ENCODE measurements at places on chromosomes 3 and 15. TPM values are rescaled to one million over a fixed set of nuclear protein-coding genes. Genes with fewer than 3 reads are reported as not detected.
A peak's percentile ranks its signal among the peaks of the same experiment; 100 is the strongest.

- H3K27me3 ChIP-seq = no peaks in the 10 kb centered on the region
- H3K4me1 ChIP-seq = peaks cover 27% of the 10 kb centered on the region
- no peaks in the 10 kb centered on the region for H3K36me3 ChIP-seq
- H3K4me3 ChIP-seq = no peak overlapping the region
- H3K27ac ChIP-seq = no peak overlapping the region
Observed at GRCh38 chr15:60914360-60914759, 314.7 kb downstream of the RORA start.

GRCh38 chr3:195696632-195697278 lies 24.0 kb upstream of the MUC20 start:
- peaks cover 41% of the 10 kb centered on the region for H3K36me3 ChIP-seq
- no peak overlapping the region for H3K27ac ChIP-seq
- H3K4me1 ChIP-seq = no peaks in the 10 kb centered on the region
- H3K27me3 ChIP-seq = no peaks in the 10 kb centered on the region

DNA sequence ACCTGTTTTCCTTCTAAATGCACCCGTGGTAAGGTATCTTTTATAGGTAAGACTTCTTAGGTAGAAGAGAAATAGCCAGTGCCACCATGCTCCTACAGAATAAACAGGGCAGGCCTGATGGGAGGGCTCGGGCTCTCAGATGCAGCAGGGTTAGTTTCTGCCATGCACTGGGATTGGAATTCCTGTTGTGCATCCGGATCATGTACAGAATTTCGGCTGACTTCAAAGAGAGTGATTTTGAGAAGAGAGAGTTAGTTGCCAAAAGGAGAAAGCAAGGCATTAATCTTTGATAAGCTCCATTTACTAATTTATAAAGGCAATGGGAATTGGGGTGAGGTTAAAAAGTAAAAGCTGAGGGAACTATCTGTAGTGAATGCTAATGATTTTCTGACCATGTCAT lies 211.2 kb downstream of the WDR72 start:
- H3K4me1 ChIP-seq = peaks cover 3% of the 10 kb centered on the region
- H3K27me3 ChIP-seq = no peaks in the 10 kb centered on the region
- no peak overlapping the region for H3K27ac ChIP-seq
- no peak overlapping the region for H3K4me3 ChIP-seq
- no peak for DNase-seq
- H3K36me3 ChIP-seq = no peaks in the 10 kb centered on the region

GRCh38 chr15:75023872-75024636 lies 664 bp downstream of the PPCDC start:
- H3K4me1 ChIP-seq = peaks cover 44% of the 10 kb centered on the region
- H3K4me3 ChIP-seq = peak overlapping the region; percentile 90
- no peaks in the 10 kb centered on the region for H3K36me3 ChIP-seq
- no peaks in the 10 kb centered on the region for H3K27me3 ChIP-seq
- H3K27ac ChIP-seq = peak overlapping the region; percentile 84

DNA sequence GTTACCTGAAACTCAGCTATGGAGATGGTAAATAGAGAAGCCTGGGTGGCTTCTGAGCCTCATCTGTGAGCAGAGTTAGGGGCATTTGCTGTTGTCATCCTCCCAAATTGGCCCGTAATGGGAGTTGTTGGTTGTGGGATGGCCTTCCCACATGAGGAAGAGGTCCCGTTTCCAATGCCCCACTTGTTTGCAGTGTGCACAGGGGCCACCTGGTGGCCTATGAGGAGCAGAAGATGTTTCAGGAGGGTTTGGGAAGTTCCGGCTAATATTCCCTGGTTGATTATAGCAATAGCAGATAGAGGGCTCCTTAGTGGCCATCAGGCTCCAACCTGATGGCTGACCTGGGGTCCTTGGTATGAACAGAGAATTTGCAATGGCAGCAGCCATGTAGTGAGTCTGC lies 1546.5 kb downstream of the OTOL1 start:
- H3K27me3 ChIP-seq = no peaks in the 10 kb centered on the region
- H3K4me3 ChIP-seq = no peak overlapping the region
- H3K27ac ChIP-seq = no peak overlapping the region
- no peaks in the 10 kb centered on the region for H3K4me1 ChIP-seq

- H3K36me3 ChIP-seq = no peaks in the 10 kb centered on the region
- no peak overlapping the region for H3K27ac ChIP-seq
- no peak overlapping the region for H3K4me3 ChIP-seq
Observed at GRCh38 chr3:187823746-187824145, 78.5 kb upstream of the BCL6 start.

GRCh38 chr3:115789481-115789880 lies 166.2 kb downstream of the GAP43 start:
- H3K27me3 ChIP-seq = no peaks in the 10 kb centered on the region
- H3K4me1 ChIP-seq = peaks cover 10% of the 10 kb centered on the region
- H3K27ac ChIP-seq = no peak overlapping the region
- H3K36me3 ChIP-seq = no peaks in the 10 kb centered on the region

DNA sequence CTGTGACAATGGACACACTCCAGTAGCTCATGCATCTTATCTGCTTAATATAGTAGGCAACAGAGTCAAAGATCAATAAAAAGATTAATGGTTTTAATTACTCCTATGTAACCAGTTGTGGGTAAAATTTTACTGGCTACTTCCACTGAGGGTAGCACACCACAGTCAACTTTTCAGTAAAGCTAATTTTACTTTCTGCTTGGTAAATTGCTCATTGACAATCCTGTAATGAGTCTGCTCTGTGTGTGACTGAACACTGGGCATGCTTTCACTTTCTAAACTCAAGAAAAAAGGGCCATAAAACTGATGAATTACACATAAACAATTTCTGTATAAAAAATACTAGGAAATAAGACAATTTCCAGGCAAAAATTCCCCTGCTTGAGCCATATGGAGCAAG lies 838.3 kb downstream of the VGLL3 start:
- no peaks in the 10 kb centered on the region for H3K27me3 ChIP-seq
- DNase-seq = no peak
- no peaks in the 10 kb centered on the region for H3K36me3 ChIP-seq

DNA sequence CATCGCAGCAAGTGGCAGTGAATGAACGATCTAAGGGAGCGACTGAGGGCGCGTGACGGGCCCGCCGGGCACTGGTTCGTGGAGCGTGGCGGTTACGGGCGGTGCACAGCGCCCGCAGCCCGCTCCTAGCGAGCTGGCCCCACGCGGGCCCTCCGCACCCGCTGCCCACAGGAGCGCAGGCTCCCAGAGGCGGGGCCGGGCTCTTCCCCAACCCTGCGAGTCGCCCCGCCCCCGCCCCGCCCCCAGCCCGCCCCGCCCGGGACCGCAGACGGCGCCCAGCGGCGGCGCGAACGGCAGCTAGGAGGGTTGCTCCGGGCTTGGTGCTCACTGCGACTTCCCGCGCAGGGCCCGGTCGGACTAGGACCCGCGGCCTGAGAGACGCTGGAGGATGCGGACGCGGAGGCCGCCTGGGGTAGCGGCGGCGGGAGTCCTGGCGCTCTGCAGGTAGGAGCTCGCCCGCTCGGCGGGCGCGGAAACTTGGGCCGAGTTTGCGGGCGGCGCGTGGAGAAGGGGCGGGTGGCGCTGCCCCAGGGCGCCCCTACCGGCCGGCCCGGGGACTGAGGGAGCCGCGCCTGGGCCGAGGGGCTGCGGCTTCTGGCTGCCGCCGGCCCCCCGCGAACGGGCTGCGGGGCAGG lies at the start of gene C15orf39:
C15orf39 (plus strand) TSS at position 267 of the 635 bp plus-strand sequence. CDS start 4,167 bp downstream, outside the sequence.
- H3K27me3 ChIP-seq = no peaks in the 10 kb centered on the region
- peaks cover 34% of the 10 kb centered on the region for H3K4me1 ChIP-seq
- peak within 1 kb of the TSS; percentile 82 for H3K4me3 ChIP-seq
- peak within 1 kb of the TSS; percentile 99 for H3K27ac ChIP-seq
- peaks cover 8% of the 10 kb centered on the region for H3K36me3 ChIP-seq
- DNase-seq = peak; percentile 96

- DNase-seq = no peak
- H3K4me3 ChIP-seq = no peak overlapping the region
- no peak overlapping the region for H3K27ac ChIP-seq
- H3K4me1 ChIP-seq = no peaks in the 10 kb centered on the region
- no peaks in the 10 kb centered on the region for H3K27me3 ChIP-seq
- no peaks in the 10 kb centered on the region for H3K36me3 ChIP-seq
Observed at GRCh38 chr15:23514484-23514883, 51.0 kb upstream of the MKRN3 start.

DNA sequence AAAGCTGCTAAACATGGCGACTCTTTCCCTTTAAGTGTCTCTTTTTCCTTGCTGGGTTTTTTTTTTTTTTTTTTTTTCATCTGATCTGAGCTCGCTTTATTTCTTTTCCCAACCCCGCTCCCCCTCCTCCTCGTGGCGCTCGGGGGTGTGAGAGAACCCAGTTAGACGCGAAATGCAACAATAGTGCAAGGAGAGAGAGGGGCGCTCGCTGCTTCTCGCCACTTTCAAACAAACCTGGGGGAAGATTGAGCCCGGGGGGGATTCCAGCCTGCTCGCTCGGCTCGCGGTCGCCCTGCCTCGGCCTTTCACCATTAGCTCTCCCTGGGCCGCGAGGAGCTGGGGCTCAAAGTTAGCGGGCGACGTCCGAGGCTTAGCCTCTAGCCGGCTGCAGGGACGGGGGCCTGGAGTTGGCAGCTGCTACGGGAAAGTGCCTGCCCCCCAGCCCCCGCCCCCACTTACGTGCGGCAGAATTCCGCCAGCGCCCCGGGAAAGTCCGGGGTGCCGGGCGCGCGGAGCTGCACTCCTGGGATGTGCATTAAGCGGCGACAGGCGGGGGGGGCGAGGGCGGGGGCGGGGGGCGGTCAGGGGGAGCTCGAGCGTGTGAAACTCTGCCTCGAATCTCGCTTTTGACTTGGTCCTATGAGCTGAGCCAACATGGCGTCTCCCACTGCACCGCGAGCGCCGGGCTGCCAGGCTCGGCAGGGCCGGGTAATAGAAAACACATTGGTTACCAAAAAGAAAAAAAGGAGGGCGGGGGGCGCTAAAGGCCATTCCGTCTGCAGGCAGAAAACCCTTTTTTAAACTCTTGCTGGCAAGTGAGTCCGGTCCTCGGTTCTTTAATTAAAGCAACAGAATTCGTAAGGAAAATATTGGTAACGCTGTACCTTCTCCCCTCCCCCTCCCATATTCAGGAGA lies 10.4 kb downstream of the NR2F2 start:
- DNase-seq = peak; percentile 87
- H3K36me3 ChIP-seq = no peaks in the 10 kb centered on the region
- peaks cover 2% of the 10 kb centered on the region for H3K4me1 ChIP-seq
- H3K4me3 ChIP-seq = peak overlapping the region; percentile 47
- peak overlapping the region; percentile 94 for H3K27ac ChIP-seq

DNA sequence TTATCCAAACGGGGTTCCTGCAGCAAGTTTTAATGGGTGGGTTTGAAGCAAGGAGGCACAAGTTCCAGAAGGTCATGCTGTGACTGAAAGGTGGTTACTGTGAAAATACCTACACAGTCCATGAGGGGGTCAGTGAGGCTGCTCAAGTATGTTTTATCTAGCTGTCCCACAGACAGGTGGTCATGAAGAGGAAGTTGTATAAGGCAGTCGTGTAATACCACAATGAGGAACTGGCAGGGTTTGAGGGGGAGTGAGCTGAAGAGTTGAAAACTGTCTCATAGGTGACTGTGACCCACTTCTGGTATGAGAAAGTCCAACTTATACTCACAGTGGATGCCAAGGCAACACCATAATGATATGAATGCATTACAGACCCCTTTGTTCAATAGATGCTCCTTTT lies 856.8 kb downstream of the OTOL1 start:
- no peaks in the 10 kb centered on the region for H3K4me1 ChIP-seq
- H3K36me3 ChIP-seq = no peaks in the 10 kb centered on the region
- no peaks in the 10 kb centered on the region for H3K27me3 ChIP-seq

GRCh38 chr15:90862964-90863778 lies 5.2 kb upstream of the FURIN start:
- H3K36me3 ChIP-seq = no peaks in the 10 kb centered on the region
- H3K27ac ChIP-seq = peak overlapping the region; percentile 75
- DNase-seq = no peak
- no peaks in the 10 kb centered on the region for H3K27me3 ChIP-seq

GRCh38 chr3:31804251-31805051 lies 176.6 kb downstream of the OSBPL10 start:
- no peaks in the 10 kb centered on the region for H3K36me3 ChIP-seq
- no peaks in the 10 kb centered on the region for H3K27me3 ChIP-seq
- no peaks in the 10 kb centered on the region for H3K4me1 ChIP-seq
- DNase-seq = no peak

DNA sequence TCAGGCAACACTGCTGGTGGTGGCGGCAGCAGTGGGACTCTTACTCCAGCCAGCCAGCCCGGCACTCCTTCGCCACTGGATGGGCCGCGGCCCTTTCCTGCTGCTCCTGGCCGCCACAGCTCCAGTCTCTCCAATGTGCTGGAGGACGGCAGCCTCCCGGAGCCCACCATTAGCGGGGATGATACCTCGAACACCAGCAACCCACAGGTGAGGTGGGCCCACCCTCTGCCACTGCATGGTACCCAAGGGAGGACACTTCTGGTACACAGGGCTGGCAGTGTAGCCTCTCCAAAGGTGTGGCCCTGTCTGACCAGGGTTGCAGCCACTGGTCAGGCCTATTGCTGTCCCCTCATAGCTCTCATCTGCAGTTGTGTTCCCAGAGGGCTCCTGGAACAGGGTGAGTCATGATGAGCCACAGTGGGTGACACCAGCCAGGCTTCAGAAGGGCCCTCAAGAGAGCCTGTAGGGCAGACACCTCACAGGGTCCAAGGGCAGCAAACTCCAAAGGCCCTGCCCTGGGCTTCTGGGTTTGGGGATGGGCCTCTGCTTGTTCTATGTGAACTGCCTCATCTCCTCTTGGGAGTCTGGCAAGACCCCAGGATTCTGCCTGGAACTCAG lies 20.8 kb downstream of the NBEAL2 start:
- no peaks in the 10 kb centered on the region for H3K4me1 ChIP-seq
- H3K27ac ChIP-seq = no peak overlapping the region
- no peaks in the 10 kb centered on the region for H3K27me3 ChIP-seq
- H3K4me3 ChIP-seq = no peak overlapping the region

DNA sequence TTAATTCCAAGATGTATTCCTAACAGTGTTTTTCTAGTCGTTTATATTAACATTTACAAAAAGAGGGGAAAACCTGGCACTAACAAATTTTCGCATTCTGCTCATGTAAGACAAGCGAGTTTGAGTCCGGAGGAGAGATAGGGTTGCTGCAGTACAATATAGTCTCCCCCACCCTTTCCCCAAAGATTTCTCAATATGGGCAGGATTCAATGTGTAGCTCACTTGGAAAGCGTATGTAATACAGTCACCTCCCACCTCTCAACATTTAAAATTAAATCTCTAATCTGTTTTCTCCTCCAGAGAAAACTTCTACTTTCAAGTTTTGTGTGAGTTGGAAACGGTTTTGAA lies 57.9 kb downstream of the CMSS1 start:
- no peaks in the 10 kb centered on the region for H3K27me3 ChIP-seq
- DNase-seq = no peak
- peak overlapping the region; percentile 89 for H3K27ac ChIP-seq
- peaks cover 32% of the 10 kb centered on the region for H3K4me1 ChIP-seq
- H3K4me3 ChIP-seq = peak overlapping the region; percentile 53

GRCh38 chr3:37961622-37962431 lies 28.8 kb upstream of the VILL start:
- H3K36me3 ChIP-seq = no peaks in the 10 kb centered on the region
- H3K27me3 ChIP-seq = no peaks in the 10 kb centered on the region
- H3K27ac ChIP-seq = no peak overlapping the region
- peaks cover 24% of the 10 kb centered on the region for H3K4me1 ChIP-seq
- DNase-seq = no peak

The SCAMP2 gene
- total RNA-seq = 122 TPM

The RPL29 gene
- total RNA-seq = 306 TPM

The LRRC31 gene
- total RNA-seq = 0.34 TPM

Data from upper lobe of left lung (tissue), 6 donors.